Adipocyte (in vitro differentiated cells): ENCODE measurements at places on chromosomes 3 and 15.

GRCh38 chr15:25866874-25867273, 3.7 kb upstream of the ATP10A start:
- DNase-seq: no peak

DNA sequence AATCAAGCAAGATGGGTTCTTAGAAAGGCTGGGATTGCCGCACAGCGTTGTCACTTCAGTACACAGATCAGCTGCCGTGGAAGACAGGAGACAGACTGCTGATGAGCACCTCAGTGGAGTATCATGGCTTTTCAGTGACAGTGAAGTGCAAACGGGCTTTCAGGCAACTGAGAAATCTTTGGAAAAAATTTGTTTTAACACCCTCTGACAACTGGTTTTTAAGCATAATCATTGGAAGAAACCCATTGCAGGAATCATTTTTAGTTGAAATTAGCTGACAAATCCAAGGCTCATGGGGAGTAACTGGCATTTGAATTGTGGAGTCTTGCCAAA, 418.8 kb downstream of the OTOL1 start:
- peak; percentile 15 for DNase-seq

- DNase-seq: no peak
Observed at GRCh38 chr15:40335938-40336743, 4.6 kb downstream of the CCDC9B start.

GRCh38 chr3:171320750-171321558, 139.3 kb downstream of the TNIK start:
- no peak for DNase-seq

GRCh38 chr3:27485866-27486265, 1.7 kb upstream of the SLC4A7 start:
- no peak for DNase-seq

DNA sequence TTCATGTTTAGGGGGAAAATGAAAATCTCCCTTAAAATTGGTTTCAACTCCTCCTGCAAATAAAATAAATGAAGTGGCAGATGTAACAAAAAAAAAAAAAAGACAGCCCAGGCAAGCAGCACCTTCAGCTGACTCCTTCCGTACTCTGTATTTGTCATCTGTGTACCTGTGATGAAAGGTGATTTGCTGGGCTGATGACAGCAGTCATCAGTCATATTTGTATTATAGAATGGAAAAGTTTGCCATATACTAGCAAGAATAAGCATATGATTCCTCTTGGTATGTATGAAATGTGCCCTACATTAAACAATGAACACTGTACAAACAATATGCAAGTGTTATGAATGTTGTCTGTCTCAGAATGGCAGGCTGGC, 44.1 kb upstream of the WWTR1 start:
- peak; percentile 19 for DNase-seq

DNA sequence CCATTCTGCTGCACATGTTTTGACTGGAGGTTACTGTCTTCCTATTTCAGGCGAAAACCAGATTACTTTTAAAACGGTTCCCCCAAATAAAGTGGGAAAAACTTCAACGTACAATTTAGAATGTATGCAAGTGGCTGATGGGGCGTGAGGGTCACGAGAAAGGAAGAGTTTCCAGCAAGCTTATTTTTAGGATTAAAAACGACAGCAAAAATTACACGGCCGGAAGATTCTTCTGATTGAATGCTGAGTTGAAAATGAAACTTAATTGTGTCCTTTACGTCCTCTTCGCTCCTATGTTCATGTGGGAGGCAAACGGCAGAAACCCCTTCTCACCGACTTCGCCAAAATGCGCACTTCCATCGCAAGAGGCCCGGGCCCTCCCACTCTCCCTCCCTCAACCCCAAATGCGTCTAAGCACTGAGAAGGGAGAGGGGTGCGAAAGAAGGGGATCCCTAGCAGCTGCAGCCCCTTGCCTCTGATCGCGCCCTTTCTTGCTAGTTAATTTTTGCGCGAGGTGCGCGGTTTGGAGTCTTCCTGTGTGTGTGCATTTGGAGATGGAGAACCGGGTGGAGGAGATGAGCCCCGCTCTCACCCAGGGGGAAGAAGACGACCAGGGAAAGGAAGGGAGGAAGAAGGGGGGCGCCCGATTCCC, 656 bp downstream of the CD47 start:
- peak; percentile 58 for DNase-seq

GRCh38 chr3:58285334-58285733, 20.7 kb upstream of the RPP14 start:
- DNase-seq: no peak

- no peak for DNase-seq
Observed at GRCh38 chr3:11727207-11727606, 83.5 kb upstream of the VGLL4 start.

- no peak for DNase-seq
Observed at GRCh38 chr15:89827829-89828228, 13.2 kb upstream of the ANPEP start.

DNA sequence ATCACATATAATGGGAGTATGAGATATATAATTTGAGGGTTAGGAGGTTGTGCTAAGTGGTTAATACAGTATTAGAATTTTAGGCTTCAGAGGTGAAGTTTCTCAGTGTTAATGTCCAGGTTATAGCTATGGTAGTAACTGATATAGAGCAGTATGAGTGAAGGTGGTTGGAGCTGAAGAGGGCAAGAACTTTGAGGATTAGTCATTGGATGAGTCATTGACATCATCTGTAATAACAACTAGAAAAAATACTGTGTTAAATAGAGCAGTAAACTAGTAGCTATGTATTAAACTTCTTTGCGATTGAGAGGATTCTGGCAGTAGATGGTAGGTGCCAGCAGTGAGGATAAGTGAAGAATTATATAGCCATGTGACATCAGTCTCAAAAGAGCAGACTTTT, 47.5 kb upstream of the EIF3J start:
- DNase-seq: peak; percentile 65

DNA sequence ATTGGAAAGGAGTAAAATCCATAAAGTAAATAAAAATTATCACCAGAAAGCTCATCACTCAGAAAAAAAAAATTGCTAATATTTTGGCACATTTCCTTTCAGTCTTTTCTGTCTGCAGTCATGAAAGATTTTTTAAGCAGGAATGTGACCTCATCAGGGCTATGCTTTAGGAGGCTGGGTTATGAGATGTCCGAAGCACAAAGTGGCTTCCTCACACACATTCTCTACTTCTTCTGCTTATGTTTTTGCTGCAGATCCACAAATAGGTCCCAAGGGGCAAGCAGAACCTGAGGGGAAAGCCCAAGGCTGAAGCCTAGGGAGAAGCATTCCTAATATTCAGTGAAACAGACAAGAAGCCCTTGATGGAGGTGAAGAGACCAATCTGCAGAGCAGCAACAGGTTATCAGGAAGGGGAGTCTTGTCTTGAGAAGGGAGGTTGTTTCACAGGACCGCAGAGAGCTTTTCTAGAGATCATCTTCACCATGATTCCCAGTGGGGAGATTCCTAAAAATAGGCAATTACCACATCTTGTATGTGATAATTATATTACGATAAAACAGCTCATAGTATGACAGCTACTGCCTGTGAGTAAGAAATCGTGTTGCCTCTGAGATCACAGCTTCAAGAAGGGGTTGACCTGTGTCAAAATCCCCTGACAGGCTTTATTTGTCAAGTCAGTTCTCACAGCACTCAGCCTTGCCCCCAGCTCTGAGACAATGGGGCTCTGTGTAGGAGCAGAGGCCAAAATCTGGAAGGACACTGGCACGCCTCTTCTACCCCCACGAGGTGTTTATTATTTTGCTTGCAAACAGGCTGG, 60.5 kb downstream of the IGF2BP2 start:
- DNase-seq: peak; percentile 27

DNA sequence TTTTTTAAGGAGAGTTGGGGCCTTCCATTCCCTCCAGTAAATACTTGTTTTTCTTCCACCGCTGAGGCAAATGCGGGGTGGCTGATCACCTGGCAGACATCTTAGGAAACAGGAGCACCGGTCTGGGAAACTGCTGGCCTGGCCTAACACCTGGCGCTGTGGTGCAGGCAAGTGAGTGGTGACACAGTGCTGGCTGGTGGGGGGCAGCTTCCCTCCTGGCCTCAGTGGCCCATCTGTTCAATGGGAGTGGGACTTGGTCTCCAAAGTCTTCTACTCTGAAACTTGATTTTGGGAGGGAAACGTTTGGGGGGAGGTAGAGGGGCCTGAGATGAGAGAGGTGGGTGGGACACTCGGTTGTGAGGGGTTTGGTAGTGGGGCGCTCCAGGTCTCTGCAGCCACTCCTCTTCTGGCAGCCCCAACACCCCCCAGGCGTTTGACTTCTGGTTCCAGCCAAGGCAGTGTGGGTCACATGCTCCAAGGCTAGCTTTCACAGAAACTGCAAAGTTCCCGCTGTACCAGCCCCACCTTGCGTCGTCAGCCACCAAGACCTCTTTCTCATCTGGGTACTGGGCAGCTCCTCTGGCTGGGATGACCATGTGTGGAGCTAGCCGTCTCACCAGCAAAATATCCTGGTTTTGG, 4.7 kb downstream of the GHRL start:
- no peak for DNase-seq

- peak; percentile 30 for DNase-seq
Observed at GRCh38 chr3:81339040-81339845, 422.2 kb downstream of the GBE1 start.

GRCh38 chr3:143311096-143311495, 191.5 kb downstream of the CHST2 start:
- peak; percentile 81 for DNase-seq

DNA sequence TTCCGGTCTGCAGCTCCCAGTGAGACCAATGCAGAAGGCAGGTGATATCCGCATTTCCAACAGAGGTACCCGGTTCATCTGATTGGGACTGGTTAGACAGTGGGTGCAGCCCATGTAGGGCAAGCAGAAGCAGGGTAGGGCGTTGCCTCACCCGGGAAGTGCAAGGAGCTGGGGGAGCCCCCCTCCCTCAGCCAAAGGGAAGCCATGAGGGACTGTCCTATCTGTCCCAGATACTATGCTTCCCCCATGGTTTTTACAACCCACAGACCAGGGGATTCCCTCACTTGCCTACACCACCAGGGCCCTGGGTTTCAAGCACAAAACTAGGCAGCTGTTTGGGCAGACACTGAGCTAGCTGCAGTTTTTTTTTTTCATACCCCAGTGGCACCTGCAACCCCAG, 71.8 kb downstream of the CPNE4 start:
- no peak for DNase-seq

DNA sequence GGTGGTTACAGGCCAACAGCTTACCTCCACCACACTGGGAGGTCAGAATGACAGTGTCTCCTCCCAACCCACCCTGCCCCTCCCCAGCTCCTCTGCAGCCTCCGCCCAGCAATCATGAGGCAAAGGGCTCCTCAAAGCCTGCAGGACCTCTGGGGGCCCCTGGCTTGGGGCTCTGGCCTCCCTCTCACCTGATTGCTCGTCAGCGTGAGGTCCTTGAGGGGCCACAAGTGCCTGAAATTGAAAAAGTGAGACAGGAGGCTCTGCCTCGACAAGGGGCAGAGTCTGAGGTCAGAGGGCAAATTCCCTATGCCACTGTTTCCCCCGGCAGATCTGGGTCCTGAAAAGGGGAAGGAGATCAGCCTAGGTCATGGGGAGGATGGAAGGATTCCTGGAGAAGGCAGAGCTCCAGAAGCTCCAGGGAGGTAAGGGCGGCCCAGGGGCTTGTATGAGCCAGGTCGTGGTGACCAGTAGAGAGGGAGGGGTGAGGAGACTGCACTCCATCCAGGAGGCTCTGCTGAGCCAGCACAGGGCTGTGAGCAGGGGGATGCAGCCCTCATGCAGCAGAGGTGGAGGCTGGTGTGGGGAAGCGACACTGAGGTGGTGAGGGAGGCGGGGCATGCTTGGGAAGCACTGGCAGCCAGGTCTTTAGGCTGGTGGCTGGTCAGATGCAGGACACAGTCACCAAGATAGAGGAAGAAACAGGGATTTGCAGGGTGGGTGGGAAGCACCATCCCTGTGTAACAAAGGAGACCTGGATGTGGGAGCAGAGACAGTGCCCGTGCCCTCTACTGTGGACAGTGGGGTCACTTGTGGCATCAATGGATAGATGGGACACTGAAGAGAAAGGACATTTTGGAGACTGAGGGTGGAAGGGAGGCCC, 20.1 kb downstream of the ALS2CL start:
- DNase-seq: no peak

- peak; percentile 78 for DNase-seq
Observed at GRCh38 chr3:28667646-28668621, 319.3 kb upstream of the AZI2 start.

GRCh38 chr3:146308682-146309081, 57.8 kb upstream of the PLSCR4 start:
- DNase-seq: peak; percentile 70

DNA sequence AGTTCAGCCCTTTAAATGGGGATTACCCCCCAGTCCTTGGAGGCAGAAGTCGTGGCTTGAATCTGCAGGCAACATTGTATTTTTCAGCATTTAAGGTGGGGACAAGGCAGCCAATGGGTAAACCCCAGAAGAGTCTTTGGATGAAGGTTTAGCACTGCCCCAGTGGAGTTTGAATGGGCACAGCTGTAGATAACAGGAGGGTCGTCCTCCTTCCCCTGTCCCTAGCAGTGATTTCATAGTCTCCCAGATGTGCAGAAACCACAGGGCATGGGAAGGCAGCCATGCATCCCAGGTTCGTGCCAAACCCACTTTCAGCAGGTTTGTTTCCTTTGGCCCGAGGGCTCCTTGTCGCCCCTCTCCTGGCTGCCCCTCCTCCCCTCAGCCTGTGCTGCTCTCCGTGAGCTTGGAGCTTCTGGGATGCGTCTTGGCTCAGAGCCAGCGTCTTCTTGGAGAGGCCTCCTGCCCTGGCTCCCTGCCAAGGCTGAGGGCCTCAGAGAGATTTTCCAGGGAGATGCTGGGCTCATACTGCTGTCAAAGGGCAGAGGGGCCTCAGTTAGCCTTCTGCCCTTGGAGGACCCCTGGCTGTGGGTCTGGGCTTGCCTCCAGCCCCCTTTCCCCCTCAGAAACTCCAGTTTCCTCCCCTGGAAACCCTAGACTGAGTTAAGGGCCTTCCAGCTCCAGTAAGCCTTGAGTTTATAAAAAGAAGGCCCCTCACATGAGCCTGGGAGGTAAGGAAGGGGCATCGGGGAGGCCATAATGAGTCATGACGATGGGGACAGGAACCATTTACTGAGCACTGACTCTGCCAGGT, 48.9 kb upstream of the POLG start:
- no peak for DNase-seq

GRCh38 chr3:64079369-64080150, 56.3 kb upstream of the PSMD6 start:
- no peak for DNase-seq

GRCh38 chr15:59694779-59695178, 5.7 kb upstream of the BNIP2 start:
- no peak for DNase-seq

DNA sequence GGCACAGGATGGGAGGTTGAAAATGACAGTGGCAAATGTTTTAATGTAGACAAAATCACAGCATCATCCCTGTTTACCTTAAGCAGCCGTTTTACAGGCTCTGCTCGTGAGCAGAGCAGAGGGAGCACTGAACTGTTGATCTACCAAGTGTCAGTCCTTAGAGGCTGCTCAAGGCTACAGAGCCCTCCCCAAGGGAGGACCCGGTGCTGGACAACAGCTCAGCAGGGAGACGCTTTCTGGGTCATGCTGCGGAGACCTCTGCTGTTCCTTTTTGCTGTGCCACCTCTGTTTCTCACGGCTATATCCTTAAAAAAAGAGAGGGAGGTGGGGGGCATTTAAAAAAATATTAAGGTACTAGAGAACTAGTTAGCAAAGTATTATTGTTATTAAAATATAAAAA, 400.2 kb downstream of the GABRB3 start:
- no peak for DNase-seq
